ENCODE measurements at places on chromosomes 1 and 21.

GRCh38 chr1:233240829-233241682, 54.5 kb downstream of the PCNX2 start:
- no peak for DNase-seq

GRCh38 chr1:180577361-180577760, 18.6 kb downstream of the OVAAL start:
- no peak for DNase-seq

DNA sequence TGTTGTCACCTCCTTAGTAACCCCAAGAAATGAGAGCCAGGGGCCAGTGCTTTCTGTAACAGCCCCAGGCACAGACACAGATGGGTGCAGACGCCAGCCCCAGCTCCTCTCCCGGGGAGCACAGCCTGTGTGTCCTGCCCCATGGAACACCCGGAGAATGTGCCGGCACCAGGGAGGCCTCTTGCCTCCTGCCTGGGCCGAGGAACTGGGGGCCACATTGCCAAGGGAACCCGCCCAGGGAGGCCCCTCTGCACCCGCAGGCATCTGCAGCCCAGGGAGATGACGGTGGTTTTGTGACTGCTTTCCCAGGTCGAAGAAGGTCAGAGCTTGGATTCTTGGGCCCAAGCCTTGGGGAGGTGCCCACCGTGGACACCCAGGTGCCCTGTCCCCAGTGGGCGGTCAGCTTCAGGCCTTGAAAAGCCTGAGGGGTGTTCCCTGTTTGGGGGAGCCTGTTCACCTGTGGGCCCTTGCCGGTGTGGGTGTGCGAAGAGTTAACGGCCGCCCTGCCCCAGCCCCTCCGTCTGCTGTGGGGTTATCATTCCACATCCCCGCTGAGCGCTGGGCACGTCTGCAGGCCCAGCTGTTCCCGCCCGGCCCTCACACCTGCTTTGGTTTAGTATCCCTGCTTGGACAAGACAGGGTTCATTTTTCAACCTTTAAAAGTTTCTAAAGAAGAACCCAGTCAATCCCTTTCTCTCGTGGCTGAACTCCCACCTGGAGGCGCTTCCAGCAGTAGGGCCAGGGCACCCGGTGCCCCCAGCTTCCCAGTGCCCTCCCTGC, 62.5 kb downstream of the MORN1 start:
- DNase-seq = no peak

- no peak for DNase-seq
Observed at GRCh38 chr1:33880305-33880704, 16.4 kb downstream of the HMGB4 start.

GRCh38 chr1:234490793-234491479, 12.0 kb upstream of the TARBP1 start:
- DNase-seq = no peak

DNA sequence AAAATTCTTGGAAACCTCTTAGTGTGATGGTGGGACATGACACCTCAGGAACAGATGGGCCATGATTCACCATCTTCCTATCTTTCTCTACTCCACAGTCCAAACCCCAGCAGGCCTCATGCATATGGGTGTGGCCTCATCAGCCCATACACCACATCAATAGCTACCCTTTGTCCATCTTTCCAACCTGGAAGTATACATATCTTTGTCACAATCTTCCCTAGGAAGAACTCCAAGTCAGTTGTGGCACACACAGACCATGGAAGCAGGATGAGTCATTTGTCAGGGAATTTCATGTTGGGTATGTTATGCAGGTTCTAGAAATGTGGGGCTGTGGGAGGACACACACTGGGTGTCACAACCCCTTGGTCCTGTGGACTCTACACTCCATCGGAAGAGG, 30.5 kb upstream of the CLCA4 start:
- DNase-seq = no peak

GRCh38 chr1:183995322-183996039, 42.0 kb downstream of the COLGALT2 start:
- DNase-seq = no peak

DNA sequence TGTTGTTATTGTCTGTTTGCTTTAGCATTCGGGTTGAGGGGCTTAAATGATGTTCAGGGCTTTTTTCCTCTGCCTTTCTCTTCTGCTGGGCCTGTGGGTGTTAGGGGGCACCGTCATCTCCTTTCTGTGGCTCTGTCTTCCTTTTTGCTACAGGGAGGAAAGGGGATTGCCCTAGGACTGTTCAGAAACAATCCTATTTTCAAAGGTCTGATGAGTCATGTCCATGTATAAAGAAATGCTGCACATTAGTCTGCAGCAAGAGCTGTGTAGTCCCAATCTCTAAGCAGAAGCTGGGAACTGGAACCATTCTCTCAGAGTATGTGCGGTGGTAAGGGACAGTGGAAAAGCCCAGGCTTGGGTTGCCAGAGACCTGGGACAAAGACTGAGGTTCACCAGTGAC, 462.3 kb downstream of the OMA1 start:
- DNase-seq = no peak

Measured in fibroblast of skin of left biceps (primary cell).